NCI-H1436 treated with DMSO at 0.1 percent for 48 hours (cell line): ENCODE measurements at places on chromosomes 7 and 10.

GRCh38 chr7:155860461-155860839 is 48.2 kb upstream of the SHH start:
- DNase-seq: no peak

- DNase-seq: no peak
Observed at GRCh38 chr7:44625526-44626471, 19.4 kb downstream of the OGDH start.

DNA sequence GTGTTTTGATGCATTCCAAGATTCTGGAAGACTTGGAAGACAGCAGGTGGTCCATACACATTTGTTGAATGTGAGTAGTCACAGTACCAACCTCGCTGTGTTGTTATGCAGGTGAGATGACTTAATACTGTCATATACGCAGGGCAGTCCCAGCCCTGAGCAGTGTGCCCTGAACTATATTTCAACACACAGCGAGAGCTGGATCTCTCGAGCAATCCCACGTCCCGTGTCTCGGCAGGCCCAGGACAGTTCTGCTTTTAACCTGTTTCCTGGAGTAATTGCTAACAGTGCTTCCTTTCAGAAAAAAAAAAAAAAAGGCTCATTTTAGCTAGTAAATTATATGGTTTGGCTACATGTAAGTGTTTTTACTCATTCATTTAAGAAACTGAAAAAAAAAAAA is 179.7 kb downstream of the PRKCQ start:
- DNase-seq: no peak

DNA sequence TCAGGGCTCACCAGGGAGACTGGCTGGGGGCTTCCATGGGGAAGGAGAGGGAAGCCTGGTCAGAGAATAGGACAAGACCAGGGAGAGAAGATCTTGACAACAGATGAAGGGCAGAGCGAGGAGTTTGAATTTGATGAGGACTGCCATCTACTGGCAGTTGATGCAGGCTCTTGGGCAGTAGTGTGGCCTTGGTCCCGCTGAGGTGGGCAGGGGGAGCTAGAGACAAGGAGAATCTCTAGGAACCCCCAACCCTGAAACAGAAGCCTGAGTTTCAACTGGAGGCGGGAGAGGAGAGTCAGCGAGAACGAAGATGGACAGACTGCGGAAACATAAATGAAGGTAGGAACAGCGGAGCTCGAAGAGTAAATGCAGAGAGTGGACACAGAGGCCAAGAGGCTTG is 81.0 kb downstream of the PPP1R3C start:
- no peak for DNase-seq

GRCh38 chr10:99731306-99732032 is 458 bp downstream of the COX15 start:
- DNase-seq: no peak

DNA sequence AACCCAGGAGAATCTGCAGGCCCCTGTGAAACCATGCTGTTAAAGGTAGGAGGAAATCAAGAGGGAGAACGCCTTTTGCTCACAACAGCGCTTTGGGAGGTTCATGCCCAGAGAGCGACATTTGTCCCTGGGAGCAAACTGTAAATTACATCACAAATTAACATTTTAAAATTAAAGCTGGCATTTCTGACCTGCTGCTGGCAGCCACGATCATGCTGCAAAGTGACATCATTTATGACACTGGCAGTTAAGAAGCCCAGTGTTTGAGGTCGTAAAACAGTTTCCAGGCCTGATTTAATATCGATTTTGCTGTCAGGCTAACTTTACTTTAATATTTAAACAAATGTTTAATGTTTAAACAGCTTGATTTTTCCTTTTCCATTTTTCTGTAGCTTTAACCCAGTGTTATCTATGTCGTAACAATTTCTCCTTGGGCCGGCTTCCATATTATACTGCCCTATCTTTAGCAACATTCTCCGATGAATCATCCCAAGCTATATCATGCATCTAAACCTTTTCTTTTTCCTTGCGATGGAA is 86.5 kb upstream of the NPVF start:
- DNase-seq: no peak

GRCh38 chr7:130486114-130486953 is 5.6 kb upstream of the MEST start:
- no peak for DNase-seq

DNA sequence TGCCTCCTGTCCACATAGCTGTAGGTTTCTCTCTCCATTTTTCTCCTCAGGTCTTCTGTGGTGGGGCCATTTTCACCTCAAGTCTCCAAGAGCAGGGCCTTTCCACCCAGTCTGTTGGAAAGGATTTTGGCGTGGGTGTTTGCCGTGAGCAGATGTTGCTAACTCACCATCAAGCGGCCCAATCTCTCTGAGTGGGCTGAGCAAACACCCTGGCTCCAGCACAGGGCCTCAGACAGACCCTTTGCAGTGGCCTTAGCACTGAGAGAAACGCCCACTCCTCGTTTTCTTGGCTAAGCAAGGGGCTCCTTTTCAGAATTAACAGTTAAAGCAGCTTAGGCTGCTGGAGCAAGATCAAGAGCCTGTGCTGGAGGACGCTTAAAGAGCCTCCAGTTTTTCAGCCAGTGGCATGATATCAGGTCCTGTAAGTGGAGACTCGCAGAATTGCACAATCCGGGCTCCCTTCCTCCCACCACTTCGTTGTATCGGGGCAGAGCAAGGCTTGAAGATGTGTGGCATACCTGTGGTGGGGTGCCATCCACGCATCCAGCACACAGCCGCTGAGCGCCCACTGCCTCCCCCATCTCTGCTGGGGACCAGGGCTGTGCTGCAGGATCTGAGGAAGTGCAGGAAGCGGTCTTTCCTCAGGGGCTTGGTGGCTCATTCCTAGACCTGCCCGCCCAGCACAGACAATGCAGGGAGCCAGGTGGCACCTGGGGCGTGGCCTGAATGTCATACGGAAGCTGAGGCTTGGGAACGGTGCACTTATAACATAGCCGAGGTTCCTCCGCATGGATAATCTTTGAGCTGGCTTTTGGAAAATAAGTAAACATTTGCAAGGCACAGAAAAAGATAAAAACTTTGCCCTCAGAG is 142.7 kb downstream of the ADARB2 start:
- no peak for DNase-seq

- no peak for DNase-seq
Observed at GRCh38 chr7:110432061-110432553, 658.8 kb upstream of the LRRN3 start.

- no peak for DNase-seq
Observed at GRCh38 chr10:90354914-90355313, 502.9 kb downstream of the HTR7 start.

- no peak for DNase-seq
Observed at GRCh38 chr7:27115221-27116026, 12.9 kb upstream of the HOXA2 start.
